Mucosa of gallbladder (tissue), 1 donor: ENCODE measurements at places on chromosomes 3 and 15.

- no peak for DNase-seq
These were observed 10.2 kb downstream of the CSPG4 start for GRCh38 chr15:75702436-75702835.

GRCh38 chr3:55893045-55893664, 406.0 kb upstream of the WNT5A start:
- no peak for DNase-seq

DNA sequence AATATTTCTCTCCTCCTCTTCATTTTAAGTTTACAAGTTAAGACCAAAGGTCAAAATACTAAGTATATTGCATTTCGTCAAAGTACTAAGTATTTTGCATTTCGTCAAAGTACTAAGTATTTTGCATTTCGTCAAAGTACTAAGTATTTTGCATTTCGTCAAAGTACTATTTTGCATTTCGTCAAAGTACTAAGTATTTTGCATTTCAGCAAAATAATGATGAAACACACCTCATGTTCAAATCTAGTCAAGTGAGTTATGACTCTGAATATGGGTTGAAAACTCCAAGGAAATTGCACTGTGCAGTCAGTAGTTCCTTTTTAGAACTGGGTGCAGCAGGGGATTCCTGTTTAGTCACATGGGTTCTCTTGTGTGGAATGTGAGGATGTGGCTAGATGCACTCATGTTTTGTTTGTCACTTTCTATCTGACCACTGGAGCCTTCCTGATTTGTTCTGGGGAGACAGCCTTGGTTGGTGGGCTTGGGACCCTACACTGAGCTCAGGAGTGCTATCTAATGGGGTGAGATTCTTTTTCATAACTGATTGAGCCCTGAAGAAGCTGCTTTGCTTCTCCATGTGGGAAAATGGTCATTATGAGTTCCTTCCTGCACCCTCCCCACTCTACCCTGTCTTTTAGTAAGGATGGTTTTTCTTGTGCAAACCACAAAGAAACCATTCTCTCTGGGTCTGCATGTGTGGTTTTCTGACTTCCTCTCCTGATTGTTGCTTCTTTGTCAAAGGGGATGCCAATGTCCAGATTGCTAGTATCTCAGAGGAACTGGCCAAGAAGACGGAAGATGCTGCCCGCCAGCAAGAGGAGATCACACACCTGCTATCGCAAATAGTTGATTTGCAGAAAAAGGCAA, 73.4 kb downstream of the CCK start:
- no peak for DNase-seq

- DNase-seq = no peak
These were observed 309.8 kb downstream of the VPS13C start for GRCh38 chr15:61750271-61751084.

- no peak for DNase-seq
These were observed 127.1 kb upstream of the ATP10A start for GRCh38 chr15:25990220-25990619.
